ENCODE measurements at places on chromosomes 16 and 17.

- DNase-seq = no peak
Observed at GRCh38 chr16:58699151-58699550, 14.6 kb upstream of the SLC38A7 start.

GRCh38 chr17:33990943-33991706 lies 264.0 kb upstream of the CCL2 start:
- DNase-seq = no peak

- no peak for DNase-seq
Observed at GRCh38 chr16:61263400-61263799, 772.8 kb downstream of the CDH8 start.

DNA sequence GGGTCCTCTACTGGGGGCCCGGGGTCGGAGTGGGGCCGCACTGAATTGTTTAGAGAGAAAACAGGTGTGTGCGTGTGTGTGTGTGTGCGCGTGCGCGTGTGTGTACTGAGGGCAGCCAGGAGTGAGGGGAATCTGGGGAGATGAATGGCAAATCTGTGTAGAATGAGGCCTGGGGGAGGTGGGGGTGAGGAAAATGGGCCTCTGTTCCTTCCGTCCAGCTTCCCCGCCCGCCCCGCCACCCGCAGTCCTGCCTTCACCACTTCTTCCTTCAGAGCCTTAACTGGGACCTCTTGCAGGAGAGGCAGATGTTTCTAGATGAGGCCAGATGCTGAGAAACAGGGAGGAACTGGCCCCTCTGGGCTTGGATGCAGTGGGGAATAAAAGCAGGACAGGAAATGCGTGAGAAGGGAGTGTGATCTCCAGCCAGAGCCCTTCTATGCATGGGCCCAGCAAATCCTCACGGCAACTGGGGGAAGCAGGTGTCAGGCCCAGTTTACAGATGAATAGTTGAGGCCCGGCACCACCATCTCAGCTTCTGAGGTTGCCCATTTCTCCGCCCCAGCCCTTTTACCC lies 29.7 kb upstream of the NGFR start:
- DNase-seq = no peak

GRCh38 chr17:46047856-46048255 lies 48.8 kb downstream of the STH start:
- no peak for DNase-seq

DNA sequence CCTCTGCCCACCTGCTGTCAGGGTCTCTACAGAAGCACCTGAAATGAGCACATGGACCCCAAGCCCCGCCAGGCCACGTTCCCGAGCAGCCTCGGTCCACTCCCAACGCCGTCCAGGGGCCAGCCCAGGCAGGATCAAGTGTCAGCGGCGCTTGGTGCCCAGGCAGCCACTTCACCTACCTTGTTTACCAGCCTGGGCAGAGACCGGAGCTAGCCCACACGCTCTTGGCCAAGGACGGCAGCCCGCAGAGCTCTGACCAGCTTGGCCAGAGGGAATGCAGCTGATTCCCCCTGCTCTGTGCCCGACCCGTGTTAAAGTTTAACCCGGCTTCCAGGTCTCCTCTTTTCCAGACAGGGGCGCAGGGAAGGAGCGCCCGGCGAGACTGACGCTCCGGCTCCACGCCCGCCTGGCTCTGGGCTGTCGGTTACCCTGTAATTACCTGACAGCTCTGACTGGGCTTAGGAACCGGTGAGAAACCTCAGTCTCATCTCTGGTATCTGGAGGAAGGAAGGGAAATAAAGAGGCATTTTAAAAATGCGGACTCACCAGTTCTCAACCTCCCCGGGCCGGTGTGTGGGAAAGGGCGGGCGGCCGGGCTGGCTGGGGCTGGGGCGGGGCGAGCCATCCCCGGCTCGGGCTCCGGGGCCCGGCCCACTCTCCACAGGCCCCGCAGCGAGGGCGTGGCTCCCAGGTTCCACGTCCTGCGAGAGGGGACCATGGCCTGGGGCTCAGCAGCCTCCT lies 4.6 kb downstream of the KIFC3 start:
- DNase-seq = peak; percentile 34

GRCh38 chr17:40069751-40070708 lies 7.3 kb downstream of the THRA start:
- peak; percentile 44 for DNase-seq

GRCh38 chr16:16778332-16778731 lies 399.4 kb downstream of the NPIPA7 start:
- DNase-seq = no peak

DNA sequence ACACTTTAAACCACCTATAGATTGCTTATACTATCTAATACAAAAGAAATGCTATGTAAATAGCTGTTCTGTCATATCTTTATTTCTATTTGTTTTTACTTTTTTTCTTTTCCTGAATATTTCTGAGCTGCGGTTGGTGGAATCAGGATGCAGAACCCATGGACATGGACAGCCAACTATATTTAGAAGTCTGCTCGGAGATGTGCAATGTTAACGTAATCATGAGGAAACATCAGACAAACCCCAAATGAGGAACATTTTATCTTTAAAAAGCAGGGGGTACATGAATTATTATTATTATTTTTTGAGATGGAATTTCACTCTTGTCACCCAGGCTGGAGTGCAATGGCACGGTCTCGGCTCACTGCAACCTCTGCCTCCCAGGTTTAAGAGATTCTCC lies 31.4 kb upstream of the GHDC start:
- no peak for DNase-seq

Data from DMS79 treated with DMSO at 0.1 percent for 48 hours (cell line).